ENCODE measurements at places on chromosomes 7 and 10. TPM values are rescaled to one million over a fixed set of nuclear protein-coding genes. Genes with fewer than 3 reads are reported as not detected.

GIMAP7 gene
- 40.5 TPM for total RNA-seq

AASS gene
- total RNA-seq: 0.47 TPM

COL28A1 gene
- total RNA-seq: not detected

DOCK4 gene
- 0.89 TPM for total RNA-seq

CPA5 gene
- 0.93 TPM for total RNA-seq

SPDYE1 gene
- not detected for total RNA-seq

MUC12 gene
- 1.5 TPM for total RNA-seq

GNAT3 gene
- total RNA-seq: not detected

SEM1 gene
- 43.8 TPM for total RNA-seq

CNNM1 gene
- total RNA-seq: 0.28 TPM

All from activated CD4-positive, alpha-beta T cell treated with anti-CD3 and anti-CD28 coated beads, Interleukin-2, amount 10 ng/mL, durations not matched to agents 24 days and 14 days (primary cell).